ENCODE measurements at places on chromosomes 7 and 10.

- no peak for DNase-seq
These were observed 122.2 kb downstream of the GRM3 start for GRCh38 chr7:86765931-86766330.

- DNase-seq, result no peak
These were observed 170.0 kb upstream of the MKLN1 start for GRCh38 chr7:131157530-131158243.

DNA sequence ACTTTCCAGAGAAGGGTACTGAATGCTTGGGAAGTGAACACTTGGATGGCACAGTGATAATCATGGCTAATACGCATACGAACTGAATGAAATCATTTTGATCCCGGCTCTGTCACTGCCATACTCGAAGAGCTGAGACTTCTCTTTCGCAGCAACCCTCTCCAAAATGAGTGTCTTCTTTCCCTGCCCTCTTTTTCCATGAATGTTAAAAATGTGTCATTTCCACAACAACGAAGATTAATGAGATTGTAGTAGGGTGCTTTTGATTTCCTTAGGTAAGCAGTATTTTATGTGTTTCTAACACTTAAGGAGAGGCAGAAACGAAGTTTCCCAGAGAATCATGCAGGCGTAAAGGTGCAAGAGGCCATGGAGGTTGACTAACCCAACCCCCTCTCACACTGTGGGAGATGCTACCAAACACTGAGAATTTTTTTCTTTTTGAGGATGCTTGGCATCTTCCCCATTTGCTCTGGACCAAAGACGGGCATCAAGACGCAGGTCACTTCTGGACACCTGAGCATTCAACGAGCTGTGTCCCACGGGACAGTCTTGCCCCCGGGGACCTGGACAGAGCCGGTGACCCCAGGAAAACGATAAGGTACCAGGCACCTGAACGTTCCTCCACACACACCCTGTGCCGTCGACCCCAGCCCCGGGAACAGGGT, 823 bp downstream of the COPG2 start:
- DNase-seq, result no peak

DNA sequence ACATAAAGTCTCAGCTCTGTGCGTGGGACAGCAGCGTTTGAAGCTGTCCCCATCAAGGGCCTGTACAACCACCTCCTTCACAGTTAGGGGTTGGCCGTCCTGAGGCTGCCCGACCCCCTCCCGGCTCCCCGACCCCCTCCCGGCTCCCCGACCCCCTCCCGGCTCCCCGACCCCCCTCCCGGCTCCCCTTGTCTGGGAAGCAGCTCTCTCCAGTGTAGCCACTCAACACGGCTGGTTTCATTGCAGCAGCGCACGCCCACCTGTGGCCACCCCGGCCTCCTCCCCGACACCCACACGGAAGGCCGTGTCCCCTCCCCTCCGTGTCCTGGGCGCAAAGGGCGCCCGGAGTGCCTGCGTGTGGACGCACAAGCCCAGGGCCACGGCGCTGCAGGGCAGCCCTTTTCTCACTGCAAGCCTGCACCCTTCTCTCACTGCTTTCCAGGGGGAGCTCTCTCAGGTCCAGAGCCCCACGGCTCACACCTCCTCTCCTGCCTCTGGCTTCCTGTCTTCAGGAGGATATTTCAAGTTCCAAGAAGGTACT, 20.9 kb upstream of the FAM20C start:
- DNase-seq, result no peak

GRCh38 chr7:124914298-124914697, 15.3 kb downstream of the POT1 start:
- no peak for DNase-seq

- no peak for DNase-seq
These were observed 201.9 kb downstream of the ADARB2 start for GRCh38 chr10:1535301-1535965.

DNA sequence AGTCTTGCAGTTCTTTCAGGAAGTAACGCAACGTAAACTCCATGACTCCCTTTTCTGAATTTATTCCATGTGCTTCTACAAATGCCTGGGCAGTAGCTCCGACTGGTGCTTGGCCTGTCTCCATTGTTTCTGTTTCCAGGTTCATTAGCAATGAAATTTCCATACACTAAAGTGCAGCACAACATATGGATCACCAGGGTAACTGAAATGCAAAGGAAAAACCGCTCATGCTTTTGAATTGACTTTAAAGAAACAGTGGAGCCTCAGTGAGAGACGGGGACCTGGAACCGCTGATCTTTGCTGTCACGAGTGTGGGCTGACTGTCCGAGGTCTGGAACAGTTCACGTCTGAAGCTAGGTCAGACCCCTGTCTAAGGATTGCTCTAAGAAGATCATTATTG, 126.5 kb upstream of the IGFBP3 start:
- DNase-seq, result no peak

GRCh38 chr7:120582916-120583315, 275.0 kb downstream of the TSPAN12 start:
- DNase-seq, result no peak

- no peak for DNase-seq
These were observed 16.6 kb downstream of the SFTPD start for GRCh38 chr10:79932307-79932706.

DNA sequence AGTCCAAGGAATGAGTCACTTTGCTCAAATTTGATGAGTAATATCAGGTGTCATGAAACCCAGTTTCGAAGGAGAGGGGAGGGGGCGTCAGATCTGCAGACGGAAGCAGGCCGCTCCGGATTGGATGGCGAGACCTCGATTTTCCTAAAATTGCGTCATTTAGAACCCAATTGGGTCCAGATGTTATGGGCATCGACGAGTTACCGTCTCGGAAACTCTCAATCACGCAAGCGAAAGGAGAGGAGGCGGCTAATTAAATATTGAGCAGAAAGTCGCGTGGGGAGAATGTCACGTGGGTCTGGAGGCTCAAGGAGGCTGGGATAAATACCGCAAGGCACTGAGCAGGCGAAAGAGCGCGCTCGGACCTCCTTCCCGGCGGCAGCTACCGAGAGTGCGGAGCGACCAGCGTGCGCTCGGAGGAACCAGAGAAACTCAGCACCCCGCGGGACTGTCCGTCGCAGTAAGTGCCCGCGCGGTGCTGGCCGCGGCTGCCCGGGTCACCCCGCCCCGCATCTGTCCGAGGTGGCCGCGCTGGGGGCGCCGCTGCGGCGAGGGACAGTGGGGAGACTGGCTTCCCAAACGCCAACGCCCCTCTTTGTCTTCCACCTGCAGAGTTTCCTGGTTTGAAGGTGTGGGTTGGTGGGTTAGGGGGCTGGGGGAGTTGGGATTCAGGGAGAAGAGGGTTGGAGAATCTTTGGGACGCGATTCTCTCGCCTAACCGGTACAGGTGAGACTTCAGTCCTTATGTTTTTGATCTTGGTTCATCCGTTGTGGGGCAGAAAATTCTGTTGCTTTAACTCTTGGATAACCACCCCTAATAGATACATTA, at the start of gene TAC1:
TSS of gene TAC1 (plus strand) at position 351 of the 829 bp plus-strand sequence. CDS start 527 bp downstream, outside the sequence.
- DNase-seq, result peak; percentile 67

DNA sequence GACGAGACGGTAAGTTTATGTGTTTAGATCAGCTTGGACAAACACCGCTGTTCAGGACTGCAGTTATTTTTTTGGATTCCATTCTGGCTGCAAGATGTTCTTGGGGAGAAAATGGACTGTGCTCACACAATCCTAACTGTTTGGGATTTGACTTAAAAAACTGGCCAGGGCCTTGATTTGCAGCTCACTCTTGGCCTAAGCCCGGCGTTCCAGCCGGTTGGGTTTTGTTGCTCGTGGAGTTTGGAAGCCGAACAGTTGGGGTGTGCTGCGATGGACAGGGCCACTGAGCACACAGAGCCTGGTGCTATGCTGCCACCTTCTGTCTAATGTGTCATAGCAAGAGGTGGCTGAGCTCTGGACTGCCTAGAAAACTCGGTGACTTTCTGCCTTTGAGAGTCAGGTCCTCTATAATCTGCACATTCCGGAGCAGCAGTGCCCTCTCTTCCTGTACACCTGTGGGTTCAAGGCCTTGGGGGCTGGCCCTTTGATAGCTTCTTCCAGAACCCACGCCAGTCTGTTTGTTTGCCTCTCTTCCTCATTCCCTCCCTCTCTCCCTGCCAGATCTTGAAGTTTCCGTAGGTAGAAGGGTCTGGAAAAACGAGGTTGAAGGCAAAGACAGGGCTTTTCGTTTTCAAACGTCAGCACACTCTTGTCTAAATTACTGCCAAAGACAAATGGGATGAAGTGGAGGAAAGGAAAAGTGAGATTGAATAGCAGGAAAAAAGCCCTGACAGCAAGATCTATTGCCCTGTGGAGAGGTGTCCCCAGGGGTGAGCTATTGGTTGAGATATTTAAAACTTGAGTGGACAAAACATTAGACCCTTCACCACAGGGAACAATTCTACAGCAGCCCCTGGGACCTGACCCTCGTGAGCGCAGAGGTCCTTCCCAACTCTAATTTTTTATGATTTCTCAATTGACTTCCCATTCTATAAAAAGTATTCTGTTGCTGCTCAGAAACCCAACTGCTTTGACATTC, 167.5 kb upstream of the HABP2 start:
- peak; percentile 75 for DNase-seq

- DNase-seq, result no peak
These were observed 25.3 kb downstream of the ADD3 start for GRCh38 chr10:110032801-110033700.

- no peak for DNase-seq
These were observed 48.6 kb upstream of the PPIF start for GRCh38 chr10:79298403-79299244.

- no peak for DNase-seq
These were observed 106.3 kb downstream of the INPP5A start for GRCh38 chr10:132643709-132644526.

- DNase-seq, result no peak
These were observed at the start of gene GIMAP2 for GRCh38 chr7:150685219-150686029. GIMAP2 (plus strand) TSS chr7:150685706; CDS start chr7:150687060, 1,354 bp downstream.

DNA sequence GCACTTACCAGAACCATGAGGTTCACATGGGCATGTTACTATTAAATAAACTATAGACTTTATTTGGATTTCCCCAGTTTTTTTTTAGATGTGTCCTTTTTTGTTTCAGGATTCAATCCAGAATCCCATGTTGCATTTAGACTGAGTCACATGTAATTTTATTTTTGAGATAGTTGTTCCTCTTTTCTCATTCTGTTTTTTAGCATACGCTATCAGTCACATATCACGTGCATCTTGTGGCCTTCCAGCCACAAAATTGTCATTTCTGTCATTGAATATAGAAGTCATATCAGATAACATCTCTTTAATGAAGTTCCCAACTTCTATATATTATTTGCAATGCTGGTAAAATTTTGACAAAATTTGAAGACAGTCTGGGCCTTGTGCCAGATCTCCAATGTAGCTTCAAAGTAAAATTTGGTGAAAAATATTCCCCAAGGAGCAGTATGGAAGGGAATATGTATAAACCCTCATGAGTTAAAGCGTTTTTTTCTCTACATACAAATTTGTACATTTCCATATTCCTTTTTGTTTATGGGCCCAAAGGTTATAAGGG, 132.3 kb upstream of the MKI67 start:
- DNase-seq, result no peak

DNA sequence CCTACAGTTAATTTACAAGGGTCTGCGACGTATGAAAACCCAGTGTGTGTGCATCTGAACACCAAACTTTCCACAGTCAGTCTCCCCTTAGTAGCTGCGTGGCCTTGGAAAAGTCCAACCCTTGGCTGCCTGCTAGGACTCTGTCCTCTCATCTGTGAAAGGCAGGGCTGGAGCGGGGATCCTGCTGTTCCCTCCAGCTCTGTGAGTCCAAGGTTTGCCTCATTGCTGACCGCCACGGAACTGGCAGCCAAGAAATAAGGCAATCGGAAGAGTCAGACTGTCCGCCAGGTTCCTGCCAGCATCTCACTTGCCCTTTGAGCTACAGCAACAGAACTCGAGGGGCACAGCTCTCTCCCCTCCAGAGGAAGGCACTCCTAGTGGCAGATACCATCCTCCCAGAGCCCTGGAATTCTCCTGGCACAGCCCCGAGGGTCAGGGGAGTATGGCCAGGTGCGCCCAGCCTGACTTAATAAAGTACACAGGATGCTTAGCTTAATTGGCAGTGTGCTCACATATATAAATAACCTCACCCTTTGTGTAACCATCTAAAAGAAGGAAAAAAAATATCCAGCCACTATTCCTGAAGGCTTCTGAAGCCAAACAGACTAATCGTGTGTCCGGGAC, 530.1 kb upstream of the FOXK1 start:
- DNase-seq, result no peak

DNA sequence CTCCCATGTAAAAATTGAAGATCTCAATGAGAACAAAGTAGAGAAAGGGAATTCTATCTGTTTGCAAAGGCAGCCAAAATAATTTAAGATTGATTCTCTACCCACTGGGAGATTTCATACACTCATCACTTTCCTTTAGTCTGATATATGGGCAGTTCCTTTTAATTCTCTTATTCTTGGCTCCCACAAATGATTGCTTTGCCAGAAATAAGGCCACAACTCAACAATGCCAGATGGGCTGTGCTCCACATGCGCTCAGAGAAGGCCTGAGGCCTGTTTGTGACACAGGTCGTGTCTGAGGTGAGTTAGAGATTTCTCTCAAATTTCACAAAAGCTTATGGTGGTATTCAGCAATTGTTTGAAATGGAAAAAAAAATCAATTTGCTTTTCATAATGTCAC, 501.9 kb upstream of the SEMA3D start:
- DNase-seq, result no peak

DNA sequence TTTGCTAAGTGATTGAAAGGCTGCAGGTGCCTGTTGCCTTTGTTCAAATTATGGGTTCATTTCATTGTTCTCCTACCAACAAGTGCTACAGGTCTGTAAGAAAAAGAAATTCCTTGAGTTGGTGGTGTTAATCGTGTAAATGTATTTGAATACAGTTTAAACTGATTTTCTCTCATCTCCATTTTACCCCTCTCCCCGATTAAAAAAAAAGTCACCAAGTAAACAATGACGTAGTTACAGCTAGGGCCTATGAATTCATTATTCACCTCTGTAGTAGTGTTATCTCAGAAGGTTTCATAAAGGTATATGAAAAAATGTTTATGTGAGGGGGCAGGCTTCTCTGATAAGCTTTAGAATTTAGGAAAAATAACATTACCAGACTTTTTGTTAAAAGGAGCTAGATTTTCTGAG, 1.1 kb downstream of the REEP3 start:
- no peak for DNase-seq

GRCh38 chr7:76020031-76020714, 25.8 kb upstream of the TMEM120A start:
- no peak for DNase-seq

- DNase-seq, result peak; percentile 59
These were observed 4.2 kb downstream of the FAM53B start for GRCh38 chr10:124739986-124740368.

DNA sequence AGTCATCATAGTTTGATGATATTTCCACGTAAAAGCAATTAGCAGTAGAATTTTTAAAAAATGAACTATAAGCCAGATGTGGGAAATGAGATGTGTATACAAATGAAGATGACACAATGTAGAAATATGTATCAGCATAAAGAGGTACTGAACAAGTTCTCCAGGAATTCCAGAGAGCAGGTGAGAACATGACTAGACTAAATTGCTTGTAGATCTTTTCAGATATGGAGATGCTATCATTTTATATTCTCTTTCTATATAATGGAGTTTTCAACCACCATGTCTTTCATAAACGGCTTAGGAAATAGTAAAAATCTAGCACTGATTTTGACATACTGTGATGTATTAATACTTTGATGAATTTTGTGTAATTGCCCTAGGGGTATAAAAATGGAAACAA, 130.9 kb downstream of the SEMA3D start:
- no peak for DNase-seq

GRCh38 chr7:24595671-24596418, 22.6 kb downstream of the PALS2 start:
- DNase-seq, result no peak

- no peak for DNase-seq
These were observed 346.6 kb upstream of the MGMT start for GRCh38 chr10:129120441-129120840.

- DNase-seq, result no peak
These were observed 5.8 kb upstream of the NCOA4 start for GRCh38 chr10:46035923-46036849.
